Amniotic stem cell (primary cell): ENCODE measurements at places on chromosomes 2 and 18.

- no peak for DNase-seq
Measured at GRCh38 chr2:184756885-184757284, 158.6 kb downstream of the ZNF804A start.

GRCh38 chr2:64350996-64351395 is 103.0 kb upstream of the LGALSL start:
- DNase-seq = no peak

DNA sequence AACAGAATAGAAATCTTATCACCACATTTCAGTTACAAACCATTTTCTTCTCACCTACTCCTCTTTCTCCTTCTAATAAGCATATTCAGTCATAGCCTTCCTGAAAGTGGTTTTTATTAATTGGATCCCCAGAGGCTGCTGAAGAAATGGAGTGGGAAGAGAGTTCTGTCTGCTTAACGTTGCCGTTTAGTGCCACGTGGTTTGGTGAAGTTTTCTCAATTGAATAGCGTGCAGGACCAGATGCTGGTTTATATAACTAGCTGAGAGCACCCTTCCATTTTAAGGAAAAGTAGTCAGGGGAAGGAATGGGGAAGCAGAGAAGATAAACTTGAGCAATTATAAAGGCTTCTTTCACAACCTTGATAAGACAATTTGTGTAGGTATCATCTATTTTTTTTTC is 318.7 kb downstream of the PTH2R start:
- DNase-seq = no peak

GRCh38 chr18:2655954-2656236 is 369 bp downstream of the SMCHD1 start:
- DNase-seq = no peak

GRCh38 chr2:191931329-191931728 is 84.4 kb upstream of the CAVIN2 start:
- DNase-seq = no peak

DNA sequence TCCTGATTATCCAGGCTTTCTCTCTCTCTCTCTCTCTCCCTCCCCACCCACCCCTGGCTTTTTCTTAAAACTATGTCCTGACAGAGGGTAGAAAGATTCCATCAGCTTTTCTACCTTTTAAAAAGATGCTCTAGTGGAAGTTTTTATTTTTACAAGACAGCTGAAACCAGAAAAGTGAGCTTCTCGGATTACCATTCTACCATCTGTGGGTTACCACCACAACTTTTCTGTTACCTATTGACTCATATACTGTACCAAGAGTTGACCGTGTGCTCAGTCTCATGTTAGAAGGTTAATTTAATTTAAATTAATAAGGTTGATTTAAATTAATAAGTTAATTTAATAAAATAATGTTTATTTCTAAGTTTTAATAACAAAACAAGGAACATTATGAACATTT is 137.6 kb downstream of the UPP2 start:
- no peak for DNase-seq

GRCh38 chr2:219739066-219739465 is 111.6 kb downstream of the SLC4A3 start:
- no peak for DNase-seq
